ENCODE measurements at places on chromosomes 12 and 14. TPM values are rescaled to one million over a fixed set of nuclear protein-coding genes. Genes with fewer than 3 reads are reported as not detected.

SYNDIG1L gene
- polyA plus RNA-seq = not detected

TPH2 gene
- polyA plus RNA-seq = 0.01 TPM

- no peak for DNase-seq
Measured at GRCh38 chr12:6936636-6937480, 6.8 kb upstream of the RNU7-1 start.

DNA sequence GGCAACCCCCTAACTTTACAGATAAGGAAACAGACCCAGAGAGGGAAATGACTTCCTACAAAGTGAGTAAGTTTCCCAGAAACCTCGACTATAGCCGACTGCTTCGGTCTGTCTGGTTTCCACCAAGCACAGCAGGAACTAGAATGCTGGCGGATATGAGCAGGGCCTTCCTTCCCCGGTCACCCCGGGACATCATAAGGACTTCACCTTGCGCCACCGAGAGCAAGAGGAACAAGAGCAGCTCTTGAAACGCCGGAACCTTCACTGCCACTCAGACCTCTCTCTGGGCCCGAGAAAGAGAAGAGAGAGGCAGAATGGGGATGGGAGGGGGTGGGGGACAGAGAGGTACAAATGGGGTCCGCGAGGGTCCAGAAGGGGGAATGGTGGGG lies 29.4 kb upstream of the GPR68 start:
- peak; percentile 26 for DNase-seq

SIX6 gene
- polyA plus RNA-seq = not detected

- no peak for DNase-seq
Measured at GRCh38 chr12:47159348-47159747, 79.6 kb upstream of the AMIGO2 start.

C12orf50 gene
- 0.09 TPM for polyA plus RNA-seq

ADAM21 gene
- polyA plus RNA-seq = not detected

TPPP2 gene
- 2.0 TPM for polyA plus RNA-seq

GRCh38 chr12:112243255-112244110 lies 118.1 kb downstream of the TRAFD1 start:
- no peak for DNase-seq

DNA sequence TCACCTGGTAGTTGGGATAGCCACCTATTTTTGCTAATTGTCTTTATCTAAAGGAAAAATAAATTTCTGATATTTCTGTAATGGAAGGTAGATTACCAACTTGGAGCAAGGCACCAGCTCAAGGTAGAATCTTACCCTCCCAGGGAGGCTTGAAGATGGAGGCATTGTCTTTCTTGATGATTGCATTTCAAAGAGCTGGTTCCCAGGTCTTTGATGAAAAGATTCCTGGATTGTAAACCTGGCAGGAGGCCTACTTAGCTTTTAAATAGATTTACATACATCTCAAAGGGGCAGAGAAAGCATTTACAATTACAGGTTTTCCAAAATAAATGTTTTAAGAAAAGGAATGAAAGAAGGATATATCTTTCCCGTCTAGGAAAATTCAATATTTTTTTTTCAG lies 729.2 kb downstream of the LRFN5 start:
- DNase-seq = no peak

- DNase-seq = no peak
Measured at GRCh38 chr14:29847056-29847380, 80.6 kb downstream of the PRKD1 start.

DNA sequence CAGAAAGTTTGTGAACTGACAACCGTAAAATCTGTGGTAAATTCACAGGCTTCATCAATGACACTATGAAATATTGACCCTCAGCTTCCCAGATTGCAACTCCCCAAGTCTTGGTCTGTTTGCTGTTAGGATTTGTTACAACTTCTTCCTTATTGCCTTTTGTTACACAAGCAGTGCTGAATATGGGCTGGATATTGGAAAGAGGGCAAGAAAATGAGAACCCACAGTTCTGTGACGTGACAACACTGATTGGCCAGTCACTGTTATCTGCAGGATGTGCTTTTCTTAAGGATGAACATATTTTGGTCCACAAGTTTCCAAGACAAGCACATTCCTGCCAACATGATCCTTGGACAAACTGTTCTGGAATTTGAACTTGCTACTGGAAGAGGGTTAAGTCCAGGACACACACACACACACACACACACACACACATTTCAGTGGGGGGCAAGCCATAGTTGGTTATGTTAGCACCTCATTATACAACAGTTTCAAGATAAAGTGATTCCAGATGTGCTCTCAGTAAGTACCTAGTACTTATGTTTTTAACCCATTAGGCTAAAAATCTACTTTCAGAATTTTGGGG lies 16.6 kb upstream of the SLC38A2 start:
- no peak for DNase-seq

DNA sequence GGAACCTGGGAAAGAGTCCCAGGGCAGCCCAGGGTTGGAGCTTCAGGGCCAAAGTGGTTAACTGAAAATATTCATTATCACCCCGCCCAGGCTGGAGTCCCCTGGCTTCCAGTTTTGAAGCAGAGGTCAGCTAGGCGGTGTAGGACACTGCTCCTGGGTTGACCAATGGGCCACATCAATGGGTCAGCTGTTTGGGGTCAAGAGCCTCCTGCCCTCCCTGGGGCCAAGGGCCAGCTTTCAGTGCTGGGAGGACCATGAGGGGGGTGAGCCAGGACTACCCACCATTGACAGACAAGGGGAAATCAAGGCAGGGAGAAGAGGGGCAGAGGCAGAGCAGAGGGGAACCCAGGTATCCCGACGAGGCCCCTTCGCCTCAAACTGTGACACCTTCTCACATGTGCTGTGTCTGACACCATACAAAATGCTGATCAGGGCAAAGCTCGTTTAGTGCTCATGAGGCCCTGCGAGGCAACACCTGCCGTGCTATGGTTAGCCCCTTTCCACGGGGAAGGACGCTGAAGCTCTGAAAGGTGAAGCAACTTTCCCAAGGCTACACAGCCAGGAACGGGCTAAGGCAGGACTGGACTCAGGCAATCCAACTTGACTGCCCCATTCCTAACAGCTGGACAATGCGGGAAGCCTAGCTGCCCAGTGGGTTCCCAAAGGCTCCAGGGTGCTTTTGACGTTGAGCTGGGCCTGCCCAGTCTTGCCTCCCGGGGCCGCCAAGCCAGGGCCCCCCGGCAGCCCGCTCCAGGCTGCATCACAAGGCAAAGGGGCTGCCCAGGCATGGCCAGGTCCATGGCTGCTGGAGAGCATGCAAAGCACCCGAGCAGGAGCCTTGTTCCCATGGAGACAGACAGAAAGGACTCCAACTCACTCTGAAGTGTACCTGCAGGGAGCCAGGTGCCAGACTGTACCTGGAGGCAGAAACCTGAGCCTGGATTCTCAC lies 2.0 kb downstream of the SYNE3 start:
- no peak for DNase-seq

DNA sequence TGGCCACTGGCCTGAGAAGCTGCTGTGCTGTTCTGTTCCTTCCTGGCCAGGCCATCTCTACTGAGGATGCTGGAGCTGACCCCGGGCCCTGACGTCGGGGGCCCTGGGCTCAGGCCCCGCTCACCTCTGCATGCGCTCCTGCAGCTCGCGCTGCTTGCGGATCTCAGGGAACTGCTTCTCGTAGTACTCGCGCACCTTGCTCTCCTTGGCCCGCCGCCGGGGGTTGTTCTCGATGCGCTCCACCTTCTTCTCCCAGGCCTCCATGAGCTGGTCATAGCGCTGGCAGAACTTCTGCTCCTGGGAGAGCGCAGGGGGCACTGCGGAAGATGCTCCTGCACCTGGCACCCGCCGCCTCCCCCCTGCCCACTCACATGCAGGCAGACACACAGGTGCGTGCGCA lies 135.6 kb downstream of the RFLNA start:
- DNase-seq = no peak

DNA sequence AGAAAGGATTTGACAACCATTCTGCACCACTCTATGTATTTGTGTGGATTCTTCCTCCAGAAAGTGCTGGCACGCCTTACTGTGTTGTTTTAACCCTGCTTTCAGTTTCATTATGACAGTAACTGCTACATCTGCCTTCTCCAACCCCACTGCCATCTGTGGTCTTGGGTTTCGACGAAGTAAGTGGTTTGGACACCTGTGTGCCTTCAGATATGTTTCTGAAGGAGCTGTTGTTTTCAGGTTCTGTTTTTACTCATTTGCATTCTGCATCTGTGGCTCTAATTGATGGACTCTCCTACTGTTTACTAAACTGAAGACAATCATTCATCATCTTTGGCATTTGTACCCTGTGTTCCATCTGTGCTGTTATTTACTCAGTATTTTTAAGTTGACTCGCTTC lies 4.1 kb downstream of the TSHR start:
- DNase-seq = no peak

DNA sequence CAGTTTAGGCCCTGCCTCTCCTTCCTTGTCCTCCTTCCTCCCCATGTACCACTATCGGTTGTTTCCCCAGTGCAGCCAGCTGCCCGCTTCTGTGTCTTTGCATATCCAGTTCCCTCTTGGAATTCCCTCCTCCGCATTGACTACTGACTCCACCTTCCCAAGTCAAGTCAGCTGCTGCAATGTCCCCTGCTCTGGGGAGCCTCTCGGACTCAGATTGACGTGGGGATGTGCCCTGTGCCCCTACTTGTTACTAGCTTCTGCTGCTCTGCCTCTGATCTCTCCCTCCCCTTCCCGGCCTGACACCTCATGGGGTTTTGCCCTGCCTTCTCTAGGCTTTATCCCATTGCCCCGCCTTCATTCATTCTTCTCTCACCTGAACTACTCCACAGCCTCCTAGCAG lies 2.1 kb upstream of the CD9 start:
- no peak for DNase-seq

HOXC10 gene
- polyA plus RNA-seq = 43.4 TPM

TAS2R19 gene
- polyA plus RNA-seq = 0.18 TPM

KCNK10 gene
- polyA plus RNA-seq = not detected

MIA2 gene
- 10.6 TPM for polyA plus RNA-seq

DNA sequence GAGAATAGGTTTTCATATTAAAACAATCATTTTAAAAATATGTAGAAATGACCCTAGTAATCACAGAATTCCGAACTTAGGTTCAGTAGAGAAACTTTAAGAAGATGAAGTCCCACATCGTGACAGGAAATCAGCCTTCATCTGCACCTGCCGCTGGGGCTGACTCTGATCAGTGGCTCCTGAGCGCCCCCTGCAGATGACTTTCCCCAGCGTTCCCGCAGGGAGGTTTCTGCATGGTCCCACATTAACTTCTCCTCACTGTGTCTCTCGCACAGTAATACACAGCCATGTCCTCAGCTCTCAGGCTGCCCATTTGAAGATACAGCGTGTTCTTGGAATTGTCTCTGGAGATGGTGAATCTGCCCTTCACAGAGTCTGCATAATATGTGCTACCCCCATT lies 1131.1 kb downstream of the TMEM121 start:
- no peak for DNase-seq

- DNase-seq = no peak
Measured at GRCh38 chr14:59148334-59148900, 40.0 kb upstream of the DAAM1 start.

DNA sequence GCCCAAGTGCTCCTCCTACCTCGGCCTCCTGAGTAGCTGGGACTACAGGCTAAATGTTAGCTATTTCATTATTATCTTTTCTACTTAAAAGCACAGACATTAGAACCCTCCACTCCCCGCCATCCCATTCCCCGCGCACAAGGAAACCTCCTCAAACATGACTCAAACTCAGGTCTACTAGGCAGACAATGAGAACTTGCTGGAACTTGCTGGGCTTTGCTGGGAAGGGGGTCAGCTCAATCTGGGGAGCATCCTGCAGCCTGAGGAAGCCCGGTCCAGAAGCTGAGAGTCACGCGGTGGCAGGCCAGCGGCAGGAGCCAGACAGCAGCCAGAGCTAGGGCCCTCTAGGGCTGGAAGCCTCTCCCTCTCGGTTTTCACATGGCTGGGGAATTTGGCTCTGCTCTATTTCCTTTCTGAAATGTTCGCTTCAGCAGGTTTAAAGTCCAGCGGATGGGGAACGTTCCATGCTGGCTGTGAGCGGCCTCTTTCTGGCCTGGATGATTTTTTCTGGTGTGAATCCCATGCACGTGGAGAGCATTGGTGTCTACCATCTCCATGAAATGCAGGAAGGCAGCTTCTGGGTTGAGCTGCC lies 68.5 kb downstream of the SLC6A12 start:
- DNase-seq = no peak

DNA sequence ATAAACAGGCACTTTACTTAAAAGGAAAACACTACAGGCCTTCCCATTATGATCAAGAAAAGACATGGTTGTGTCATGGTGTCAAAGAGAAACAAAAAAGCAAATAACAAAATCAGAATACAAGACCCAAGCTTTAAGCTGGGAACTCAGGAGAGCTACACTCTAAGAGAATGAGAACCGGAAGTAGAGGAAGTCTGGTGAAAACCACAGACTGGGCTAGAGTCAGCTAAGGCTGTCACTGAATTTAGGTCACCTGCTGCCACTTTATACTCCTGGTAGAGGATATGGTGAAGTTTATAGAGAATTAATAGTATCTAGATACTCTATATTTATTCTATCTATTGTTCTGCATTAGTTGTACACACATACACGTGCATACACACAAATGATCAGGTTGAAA lies 971.7 kb downstream of the FLRT2 start:
- no peak for DNase-seq

Data from psoas muscle (tissue), 8 donors.